Activated CD4-positive, alpha-beta memory T cell treated with anti-CD3 and anti-CD28 coated beads, Interleukin-2, amount 10 ng/mL, durations not matched to agents 7 days and 5 days (primary cell): ENCODE measurements at places on chromosomes 13 and 19. TPM values are rescaled to one million over a fixed set of nuclear protein-coding genes. Genes with fewer than 3 reads are reported as not detected.

The IL11 gene
- not detected for total RNA-seq

The AMH gene
- 7.6 TPM for total RNA-seq

The ZNF560 gene
- not detected for total RNA-seq

The LGALS4 gene
- total RNA-seq: 0.81 TPM

The CNFN gene
- total RNA-seq: not detected

The TEX26 gene
- total RNA-seq: not detected

The DIRAS1 gene
- total RNA-seq: not detected

The ACER1 gene
- 0.30 TPM for total RNA-seq

The BRSK1 gene
- total RNA-seq: 5.6 TPM

The PSG6 gene
- total RNA-seq: not detected

The GZMM gene
- 45.1 TPM for total RNA-seq

The ZNF382 gene
- 11.8 TPM for total RNA-seq

DNA sequence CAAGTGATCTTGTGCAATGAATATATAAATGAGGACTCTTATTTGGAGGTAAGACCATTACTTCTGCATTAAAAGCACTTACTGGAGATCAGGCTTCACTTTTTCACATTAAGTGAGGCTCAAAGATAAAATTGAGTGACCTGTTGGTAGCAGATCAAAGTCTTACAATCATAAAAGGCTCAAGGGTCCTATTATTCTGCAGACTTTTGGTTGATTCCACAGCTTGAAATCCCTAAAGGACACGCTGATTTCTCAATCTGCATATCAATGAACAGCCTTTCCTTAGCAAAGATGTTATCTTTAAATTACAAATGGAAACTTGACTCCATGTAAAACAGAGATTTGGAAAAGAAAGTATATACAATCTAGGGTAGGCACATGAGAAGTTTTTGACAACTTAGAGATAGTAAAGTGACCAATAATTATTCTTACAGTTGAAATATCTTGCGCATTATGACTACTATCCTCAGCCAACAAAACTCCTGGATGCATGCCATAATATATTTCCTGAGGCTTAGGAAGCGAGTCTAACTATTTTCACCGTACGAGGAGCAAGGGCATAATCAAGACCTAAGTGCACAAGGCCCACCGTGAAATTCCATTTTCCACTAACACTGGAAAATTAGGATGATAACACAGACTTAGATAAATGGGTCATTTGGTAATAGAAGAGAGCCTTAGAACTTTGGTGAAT is 640.7 kb downstream of the LIG4 start:
- no peak for DNase-seq

GRCh38 chr19:15555021-15555420 is 46.7 kb downstream of the CYP4F22 start:
- no peak for DNase-seq

- DNase-seq: no peak
These were observed 5.8 kb downstream of the ZNF780A start for GRCh38 chr19:40084948-40085347.

- no peak for DNase-seq
These were observed at the start of gene CD79A for GRCh38 chr19:41876847-41877832. TSS of gene CD79A (plus strand) at chr19:41877279. CDS start at chr19:41877305, 26 bp downstream.

- DNase-seq: no peak
These were observed 196.9 kb downstream of the ZIC5 start for GRCh38 chr13:99774644-99775043.

DNA sequence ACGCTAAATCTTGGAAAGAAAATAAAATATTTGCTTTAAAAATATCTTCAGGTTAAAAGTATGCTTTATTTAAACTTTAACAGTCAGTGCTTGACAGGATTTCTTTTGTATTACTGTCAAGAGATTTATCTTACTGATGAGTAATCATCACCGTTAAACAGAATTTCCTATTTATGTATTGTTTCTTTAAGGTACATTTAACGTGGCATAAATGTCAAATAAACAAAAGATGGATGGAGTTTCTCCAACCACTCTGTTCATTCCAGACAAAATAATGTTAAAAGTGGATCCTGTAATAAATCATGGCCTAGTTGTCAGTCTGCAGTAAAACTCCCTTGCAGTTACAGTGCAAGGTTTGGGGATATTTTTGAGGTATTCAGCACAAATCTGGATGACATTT is 298.3 kb downstream of the DIAPH3 start:
- DNase-seq: no peak

- DNase-seq: no peak
These were observed 24.0 kb upstream of the ACP7 start for GRCh38 chr19:39060171-39060570.

- DNase-seq: no peak
These were observed 3.3 kb upstream of the KLK15 start for GRCh38 chr19:50836543-50837195.

DNA sequence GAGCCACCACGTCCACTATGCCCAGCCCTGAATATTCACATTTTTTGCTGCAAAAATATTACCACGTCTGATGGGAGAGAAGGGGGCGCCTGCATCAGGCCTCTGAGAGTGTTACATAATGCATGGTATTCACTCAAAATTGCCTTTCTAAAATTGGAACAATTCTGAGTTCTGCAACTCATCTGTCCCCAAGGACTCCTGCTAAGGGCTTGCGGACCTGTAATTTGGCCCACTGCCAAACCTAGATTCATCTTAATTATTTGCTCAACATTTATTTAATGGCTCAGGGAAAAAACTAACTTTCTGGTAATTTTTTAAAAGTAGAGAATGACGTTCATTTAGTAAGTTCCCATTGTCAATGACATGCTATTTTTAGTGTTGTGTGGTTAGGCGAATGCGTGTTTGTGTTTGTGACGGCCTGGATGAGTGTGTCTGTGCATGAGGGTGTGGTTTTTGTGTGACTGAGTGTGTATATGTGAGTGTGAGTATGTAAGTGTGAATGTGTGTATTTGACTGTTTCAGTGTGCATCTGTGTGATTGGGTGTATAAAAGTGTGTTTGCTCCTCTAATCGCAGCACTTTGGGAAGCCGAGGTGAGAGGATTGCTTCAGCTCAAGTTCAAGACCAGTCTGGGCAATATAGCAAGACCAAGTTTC is 8.8 kb downstream of the INAFM1 start:
- no peak for DNase-seq
